ENCODE measurements at places on chromosomes 1 and 21.

DNA sequence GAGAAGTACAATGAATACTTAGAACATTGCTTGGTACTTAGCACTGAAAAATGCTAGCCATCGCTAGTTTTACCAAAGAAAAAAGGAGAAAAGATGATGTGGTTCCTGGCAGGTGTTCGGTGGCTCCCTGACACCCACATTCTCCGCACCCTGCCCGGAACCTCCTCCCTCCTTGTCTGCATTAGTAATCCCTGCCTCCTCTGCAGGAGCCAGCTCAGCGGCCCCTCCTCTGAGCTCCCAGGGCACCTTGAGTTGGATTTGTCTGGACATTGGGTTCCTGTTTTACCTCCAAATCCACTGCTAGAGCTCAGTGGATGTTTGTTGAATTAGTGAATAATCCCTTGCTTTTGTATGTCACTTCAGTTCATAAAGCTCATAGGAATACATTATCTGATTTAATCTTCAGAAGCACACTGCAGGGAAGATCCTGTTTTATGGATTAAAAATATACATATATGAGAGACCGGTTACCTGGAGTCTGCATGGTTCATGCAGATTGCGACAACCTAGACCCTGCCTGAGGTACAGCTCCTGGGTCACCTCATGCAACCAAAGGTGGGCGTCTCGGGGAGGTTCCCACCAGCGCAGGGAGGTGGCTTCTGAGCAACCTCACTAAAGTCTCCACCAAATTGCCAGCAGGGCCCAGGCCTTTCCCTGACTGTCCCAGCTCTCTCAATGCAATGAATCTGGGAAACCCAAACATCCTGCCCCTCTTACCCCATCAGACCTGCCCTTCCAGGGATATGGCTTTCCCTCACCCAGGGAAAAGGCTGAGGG lies 24.2 kb downstream of the PCAT6 start:
- DNase-seq = no peak

- DNase-seq = no peak
Observed at GRCh38 chr1:110346690-110347089, 7.5 kb downstream of the RBM15 start.

- DNase-seq = no peak
Observed at GRCh38 chr1:243946946-243947345, 96.9 kb upstream of the AKT3 start.

DNA sequence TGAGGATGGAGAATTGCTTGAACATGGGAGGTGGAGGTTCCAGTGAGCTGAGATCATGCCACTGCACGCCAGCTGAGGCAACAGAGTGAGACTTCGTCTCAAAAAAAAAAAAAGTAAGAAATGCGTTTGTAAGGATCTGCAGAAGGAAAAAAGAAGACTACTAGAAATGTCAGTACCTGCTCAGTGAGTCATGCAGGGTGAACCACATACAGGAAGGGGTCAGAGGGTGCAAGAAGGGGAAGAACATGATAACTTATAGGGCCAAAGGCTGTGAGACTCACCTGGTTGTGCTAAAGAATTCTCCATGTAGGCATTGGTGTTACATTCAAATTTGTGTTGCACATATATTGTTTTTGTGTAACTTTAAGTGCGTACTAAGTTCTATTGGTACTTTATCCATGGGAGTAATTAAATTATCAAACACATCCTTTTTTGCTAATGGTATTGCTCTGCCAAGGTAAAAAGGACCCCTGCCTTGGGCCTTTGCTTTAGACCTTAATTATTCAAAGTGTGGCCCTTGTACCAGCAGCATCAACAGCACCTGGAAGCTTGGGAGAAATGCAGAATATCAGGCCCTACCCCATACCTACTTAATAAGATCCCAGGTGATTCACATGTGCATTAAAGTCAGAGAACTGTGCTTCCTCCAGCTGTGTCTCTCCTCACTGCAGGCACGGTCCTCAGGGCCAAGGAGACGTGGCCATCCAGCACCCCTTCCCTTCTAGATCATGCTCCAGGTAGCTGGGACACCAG lies 96.4 kb upstream of the PPP2R5A start:
- DNase-seq = no peak

GRCh38 chr1:65209005-65209885 lies 61.2 kb downstream of the AK4 start:
- peak; percentile 49 for DNase-seq

DNA sequence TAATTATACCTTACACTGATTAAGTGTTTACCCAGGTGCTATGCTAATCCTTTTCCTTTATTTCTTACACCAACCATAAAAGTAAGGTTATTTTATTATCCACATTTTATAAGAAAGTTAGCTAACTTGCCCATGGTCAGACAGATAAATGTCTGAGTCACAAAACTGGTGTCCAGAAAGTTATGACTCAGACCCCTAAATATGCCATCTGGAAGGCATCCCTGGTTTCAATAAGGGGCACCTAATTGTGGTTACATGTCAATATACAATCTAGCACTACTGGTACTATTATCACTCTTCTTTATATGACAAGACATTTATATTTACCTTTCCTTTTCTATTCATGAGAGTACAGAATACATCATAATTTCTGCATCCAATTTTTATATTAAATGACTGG lies 496.5 kb upstream of the ADGRL2 start:
- no peak for DNase-seq

DNA sequence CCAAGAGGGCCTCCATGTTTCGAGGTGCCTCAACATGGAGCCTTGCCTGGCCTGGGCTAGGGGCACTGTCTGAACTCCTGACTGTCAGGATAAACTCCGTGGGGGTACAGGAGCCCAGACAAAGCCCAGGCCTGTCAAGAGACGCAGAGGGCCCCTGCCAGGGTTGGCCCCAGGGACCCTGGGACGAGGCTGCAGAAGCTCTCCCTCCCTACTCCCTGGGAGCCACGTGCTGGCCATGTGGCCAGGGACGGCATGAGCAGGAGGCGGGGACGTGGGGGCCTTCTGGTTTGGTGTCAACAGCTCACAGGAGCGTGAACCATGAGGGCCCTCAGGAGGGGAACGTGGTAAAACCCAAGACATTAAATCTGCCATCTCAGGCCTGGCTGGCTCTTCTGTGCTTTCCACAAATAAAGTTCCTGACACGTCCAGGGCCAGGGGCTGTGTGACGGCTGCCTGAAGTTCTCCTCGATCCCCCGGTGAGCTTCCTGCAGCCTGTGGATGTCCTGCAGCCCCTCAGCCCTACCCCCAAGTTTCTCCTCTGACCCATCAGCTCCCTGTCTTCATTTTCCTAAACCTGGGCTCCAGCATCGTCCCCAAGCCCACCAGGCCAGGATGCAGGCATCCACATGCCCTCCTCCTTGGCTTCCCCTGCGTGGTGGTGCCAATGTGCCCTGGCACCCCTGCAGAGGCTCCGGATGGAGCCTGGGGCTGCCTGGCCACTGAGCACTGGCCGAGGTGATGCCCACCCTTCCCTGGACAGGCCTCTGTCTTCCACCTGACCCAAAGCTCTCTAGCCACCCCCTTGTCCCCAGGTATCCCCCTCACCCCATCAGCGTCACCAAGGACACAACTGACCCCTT lies 12.8 kb upstream of the LRRC3 start:
- DNase-seq = no peak

- DNase-seq = peak; percentile 33
Observed at GRCh38 chr21:25578056-25578961, 29.0 kb downstream of the MRPL39 start.

DNA sequence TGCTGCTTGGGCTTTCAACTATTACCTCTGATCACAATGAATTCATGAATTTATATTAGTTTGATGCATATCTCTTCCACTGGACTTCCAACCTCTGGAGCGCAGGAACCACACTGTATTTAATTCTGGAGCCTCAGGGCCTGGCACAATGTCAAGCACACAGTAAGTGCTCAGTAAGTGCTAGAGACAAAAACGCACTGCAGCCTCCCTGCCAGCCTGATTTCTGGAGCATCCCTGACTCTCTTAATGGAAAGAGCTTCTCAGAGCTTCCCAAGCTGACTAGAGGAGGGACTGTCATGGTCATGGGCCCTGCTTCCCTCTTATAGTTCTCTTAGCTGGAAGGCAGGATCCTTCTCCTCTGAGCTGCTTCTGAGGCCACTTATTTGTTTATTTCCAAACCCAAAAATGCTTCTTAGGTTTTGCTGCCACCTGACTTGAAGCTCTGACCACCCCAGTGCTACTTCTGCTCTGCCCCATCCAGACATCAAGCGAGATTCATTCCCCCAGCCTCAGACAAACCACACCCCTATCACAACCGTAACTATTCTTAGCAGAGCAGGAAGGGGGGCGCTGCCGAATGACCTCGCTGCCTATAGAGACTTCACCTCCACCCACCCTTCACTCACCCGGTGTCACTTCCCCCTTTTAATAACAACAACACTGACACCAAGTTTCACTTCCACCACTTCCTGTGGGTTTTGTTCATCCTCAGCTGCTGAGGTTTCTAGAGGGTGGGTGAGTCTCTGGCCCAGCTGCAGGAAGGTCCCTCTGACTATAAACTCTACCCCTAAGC lies 33.6 kb downstream of the NUAK2 start:
- DNase-seq = peak; percentile 99

DNA sequence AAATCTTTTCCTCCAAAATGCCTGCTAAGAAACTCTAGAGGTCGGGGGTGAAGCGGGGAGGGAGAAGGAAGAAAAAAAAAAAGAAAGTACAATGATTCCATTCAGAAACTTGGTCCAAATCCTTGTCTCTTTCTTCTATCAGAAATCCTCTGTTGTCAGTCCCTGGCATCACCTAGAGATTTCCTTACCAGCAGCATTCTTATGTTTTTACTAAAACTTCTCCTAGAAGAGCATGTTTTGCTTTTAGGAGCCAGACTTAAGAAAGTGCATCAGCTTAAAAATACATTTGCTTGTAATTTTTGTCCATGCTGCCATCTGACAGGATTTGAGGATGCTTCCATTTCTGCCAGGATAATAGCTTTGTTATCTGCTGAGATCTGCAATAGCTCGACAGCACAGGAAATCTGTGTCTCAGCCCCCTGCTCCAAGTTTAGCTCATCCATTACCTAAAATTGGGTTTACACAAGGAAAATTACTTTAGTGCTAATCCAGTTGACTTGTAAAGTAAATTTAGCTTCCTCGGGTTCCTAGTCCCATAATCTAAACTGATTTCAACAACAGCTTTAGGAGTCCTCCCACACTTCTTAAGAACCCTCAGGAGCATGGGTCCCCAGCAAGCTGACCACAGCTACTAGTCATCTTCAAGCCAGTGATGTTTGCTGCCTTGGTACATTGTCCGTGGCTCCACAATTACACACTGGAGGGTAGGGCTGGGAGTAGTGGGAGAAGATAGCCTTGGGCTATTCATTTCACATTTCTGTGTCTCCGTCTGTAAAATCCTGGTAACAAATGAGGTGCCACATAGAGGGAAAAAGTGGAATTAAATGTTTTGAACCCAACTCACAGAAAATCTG lies 92.3 kb upstream of the UBE2U start:
- DNase-seq = no peak

DNA sequence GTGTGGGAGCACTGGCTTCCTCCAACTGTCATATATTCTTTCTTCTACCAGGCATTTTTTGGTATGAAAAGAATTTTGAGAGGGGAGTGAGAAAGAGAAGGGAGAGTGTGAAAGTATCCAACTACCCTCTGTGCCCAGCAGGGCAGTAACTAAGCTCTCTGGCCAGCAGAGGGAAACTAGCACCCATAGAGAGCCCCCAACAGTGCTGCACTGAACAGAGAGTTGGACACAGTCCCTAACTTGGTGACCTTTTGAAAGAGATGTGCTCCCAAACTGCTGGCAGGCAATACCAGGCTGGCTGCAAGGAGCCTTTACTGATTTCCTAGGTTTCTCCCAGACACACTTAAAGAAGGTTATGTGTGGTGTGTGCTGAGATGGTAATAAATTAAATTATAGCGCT lies 118.8 kb upstream of the PBX1 start:
- DNase-seq = no peak

DNA sequence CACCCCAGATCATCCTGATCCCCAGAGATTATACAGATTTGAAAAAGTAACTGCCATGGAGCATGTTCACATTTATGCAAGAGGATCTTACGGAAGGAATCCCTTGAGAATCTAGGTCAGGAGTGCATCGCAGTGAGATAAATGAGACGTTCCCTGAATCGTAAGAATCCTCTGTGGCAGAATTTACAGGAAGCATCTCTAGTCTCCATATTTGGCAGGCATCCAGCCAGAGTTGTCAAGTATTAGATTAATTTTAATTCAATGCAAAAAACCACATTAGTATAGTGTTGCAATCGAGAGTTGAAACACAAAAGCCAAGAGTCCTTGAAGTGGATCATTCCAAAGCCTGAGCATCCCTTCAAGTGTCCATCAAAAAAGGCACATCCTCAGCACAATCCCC lies 100.8 kb downstream of the RRAGC start:
- DNase-seq = peak; percentile 0

DNA sequence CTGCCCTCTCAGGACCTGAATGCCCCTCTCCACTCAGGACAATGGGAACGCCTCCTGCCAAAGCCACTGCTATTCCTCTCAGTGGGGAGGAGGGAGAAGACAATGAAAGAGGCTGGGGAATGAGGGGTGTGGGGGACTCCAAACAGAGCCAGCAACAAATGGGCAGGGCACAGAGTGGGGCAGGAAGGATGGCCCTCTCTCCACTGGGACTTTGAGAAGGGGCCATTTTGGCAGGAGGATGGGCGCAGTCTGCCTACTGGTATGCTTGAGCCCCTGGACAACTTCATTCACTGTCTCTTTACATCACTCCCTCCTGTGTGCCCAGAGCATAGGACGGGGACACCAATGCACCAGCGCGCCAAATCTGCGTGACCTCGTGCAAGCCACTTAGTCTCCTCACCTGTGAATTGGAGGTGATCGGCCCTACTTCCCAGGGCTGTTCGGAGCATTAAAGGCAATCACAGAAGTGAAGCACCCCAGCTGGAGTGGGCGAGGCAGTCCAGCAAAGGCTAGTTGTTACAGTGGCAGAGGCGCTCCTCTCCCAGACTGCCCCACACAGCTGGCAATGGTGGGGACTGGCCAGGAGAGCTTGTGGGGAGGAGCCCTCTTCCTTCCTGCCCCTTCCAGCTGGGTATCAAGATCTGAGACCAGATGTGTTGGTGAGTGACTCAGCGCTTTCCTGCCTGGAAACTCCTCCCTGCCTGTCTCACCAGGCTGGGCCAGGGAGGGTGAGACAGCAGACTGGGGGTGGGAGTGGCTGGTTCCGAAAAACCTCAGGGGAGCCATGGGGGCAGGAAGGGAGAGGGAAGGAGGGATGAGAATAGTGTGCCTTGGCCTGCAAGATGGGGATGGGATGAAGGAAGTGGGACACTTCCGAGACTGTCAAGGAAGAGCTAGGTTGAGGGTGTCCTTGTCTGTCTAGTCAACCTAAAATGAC lies 22.4 kb upstream of the SYNC start:
- DNase-seq = peak; percentile 76

DNA sequence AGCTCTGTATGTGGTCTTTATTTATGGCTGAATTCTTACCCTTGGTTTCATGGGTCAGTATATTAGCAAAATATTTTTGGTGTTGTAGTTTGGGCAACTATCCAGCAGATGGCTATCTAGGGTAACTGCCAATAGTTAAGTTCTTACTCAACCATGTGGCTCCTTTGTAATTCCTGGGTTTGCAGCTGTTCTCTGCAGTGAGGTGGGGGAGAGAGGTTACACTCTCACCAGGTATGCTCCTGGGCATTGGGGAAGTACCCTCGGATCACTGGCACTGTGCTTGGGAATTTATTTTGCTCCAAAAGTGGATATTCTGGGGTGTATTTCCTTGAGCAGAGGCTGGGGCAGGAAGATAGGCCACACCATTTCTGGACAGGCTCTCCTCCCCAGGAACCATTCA lies 436.7 kb upstream of the TMPRSS15 start:
- DNase-seq = peak; percentile 9

Measured in MV-4-11 (cell line).